Stimulated activated CD4-positive, alpha-beta T cell treated with anti-CD3 and anti-CD28 coated beads, Interleukin-4, amount 100 ng/mL, for 4 hours (primary cell): ENCODE measurements at places on chromosomes 6 and 20.

DNA sequence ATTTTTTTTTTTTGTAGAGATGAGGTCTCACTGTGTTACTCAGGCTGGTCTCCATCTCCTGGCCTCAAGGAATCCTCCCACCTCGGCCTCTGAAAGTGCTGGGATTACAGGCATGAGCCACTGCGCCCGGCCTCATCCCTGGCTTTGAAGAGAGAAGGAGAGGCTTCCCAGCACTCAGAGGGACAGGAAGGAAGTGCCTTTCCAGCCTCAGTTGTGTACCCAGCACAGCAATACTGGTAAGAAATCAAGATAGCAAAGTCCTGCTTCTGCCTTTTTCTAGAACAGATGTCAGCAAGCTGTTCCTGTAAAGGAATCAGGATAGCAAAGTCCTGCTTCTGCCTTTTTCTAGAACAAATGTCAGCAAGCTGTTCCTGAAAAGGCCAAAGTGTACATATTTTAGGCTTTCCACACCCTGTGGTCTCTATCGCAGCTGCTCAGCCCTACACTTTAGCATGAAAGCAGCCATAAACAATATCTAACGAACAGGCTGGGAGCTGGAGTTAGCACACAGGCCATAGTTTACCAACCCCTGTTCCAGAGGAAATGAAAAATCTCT is 6.3 kb upstream of the PLTP start:
- DNase-seq: no peak

DNA sequence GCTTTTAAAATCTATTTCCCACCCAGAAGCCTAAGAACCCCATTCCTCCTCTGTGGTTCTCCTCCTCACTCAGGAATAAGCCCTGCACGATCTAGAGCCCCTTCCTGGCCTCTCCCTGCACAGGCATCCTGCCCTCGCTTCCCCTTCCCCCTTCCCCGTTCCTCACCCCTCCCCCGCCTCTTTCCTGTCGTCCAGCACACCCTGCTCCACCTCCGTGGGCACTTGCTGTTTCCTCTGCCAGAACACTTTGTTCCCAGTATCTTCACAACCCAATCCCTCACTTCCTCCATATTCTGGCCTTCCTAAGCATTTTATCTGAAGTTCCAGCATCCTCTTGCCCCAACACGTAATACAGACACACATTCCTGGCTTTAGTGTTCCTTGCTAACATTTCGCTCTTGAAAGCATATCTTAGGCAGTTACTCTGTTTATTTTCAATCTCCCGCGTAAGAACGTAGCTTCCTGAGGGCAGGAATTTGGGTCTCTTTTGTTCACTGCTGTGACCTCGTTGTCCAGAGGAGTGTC is 20.2 kb upstream of the SLC22A2 start:
- no peak for DNase-seq

DNA sequence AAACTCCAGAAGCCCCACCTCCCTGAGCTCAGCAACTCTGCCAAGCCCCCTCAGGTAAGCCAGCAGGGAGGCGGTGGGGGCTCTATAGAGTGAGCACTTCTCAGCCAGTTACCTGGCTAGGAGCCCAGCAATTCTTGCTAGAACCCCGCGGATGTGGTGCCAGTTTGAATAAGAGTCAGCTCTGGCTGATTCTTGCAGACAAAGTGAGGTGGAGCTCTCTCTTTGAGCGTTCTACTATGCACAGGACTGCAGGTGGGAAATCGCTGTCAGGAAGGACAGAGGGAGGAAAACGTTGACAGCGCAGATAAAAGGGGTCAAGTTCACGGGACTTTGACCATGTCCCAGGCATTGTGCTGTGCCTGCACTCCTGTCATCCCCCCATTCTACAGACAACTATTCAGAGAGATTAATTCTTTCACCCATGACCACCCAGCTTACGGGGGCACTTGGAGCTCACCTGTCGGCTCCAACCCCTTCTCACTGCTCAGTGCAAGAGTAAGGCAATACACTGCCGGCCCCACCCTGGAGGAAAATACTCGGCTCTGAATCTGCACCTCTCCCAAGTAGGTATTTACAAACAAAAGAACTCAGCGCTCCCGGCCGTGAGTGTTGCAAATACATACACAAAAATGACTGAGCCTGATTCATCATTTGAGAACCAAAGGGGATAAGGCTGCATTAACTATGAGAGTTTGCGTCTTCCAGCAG is 92.9 kb downstream of the ANKRD60 start:
- no peak for DNase-seq

GRCh38 chr6:161414180-161414579 is 140.3 kb upstream of the AGPAT4 start:
- DNase-seq: no peak

DNA sequence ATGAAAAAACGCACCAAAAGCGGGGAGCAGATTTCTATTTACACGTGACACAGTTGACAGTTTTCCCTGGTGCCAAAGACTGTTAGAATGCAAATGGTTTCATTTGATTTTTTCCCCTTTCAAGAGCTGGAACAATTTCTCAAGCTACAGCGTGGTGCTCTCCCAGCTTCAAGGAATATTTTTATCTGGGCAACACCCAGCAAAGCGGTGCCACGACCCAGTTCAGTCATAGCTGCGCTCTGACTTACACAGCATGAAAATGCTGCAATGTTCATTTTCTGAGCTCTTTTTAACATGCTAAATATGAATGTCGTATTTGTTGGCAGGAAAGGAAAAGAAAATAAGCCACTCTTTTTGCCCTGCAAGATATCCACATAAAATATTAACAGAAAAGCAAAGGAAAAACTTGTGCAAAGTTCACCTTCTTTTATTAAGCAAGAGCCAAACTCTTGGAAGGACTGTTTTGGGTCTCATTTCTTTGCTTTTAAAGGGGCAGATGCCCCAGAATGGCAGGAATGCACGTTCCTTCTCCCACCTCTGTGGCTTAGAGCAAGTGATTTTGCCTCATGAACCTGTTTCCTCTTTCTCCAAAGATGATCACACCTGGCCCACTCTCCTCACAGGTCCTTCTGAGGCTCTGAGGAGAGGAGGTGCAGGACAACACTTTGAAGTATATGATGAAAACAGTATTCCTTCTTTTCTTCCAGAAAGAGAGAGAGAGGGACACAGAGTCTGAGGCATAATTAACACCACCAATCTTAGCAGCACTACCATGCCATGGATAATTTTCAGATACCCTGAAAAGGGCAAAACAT is 47.0 kb downstream of the TTI1 start:
- no peak for DNase-seq

- DNase-seq: no peak
These were observed 1167.8 kb upstream of the MAP3K7 start for GRCh38 chr6:91754691-91755090.

DNA sequence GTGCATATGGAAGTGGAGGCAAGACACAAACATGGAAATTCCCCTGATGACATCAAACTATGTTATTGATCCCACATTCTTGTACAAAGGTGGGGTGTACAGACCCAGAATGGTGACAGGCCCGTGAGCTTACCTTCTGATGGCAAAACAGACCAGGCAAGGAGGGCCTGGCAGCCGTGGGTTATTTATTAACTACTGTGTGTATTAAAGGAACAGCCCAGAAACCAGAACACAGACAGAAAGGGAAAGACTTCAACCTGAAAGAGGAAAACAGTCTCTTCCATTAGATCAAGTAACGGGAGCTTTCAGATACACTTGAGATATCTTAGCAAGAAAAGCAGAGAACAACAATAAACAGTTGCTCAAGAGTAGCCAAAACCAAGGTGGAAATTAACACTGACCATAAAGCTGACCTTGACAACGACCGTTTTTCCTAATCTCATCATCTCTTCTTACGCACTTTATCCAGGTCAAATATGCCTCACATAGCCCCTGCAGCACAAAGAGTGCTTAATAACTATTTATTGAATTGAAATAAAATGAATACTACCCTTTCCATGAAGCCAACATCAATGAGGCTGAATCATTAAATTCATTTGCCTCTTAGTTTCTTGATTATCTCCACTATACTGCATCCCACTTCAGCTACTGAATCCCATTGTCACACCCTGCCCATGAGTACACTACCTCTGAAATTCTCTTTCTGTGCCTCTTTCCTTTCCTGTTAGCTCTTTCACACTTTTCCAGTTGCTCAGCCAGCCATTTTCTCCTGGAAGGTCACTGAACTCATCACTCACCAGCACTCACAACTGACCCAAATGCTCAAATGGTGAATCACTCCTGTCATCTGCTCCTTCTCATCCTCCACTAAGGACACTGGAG is 67.4 kb downstream of the MOXD1 start:
- no peak for DNase-seq

GRCh38 chr20:3894796-3895195 is 5.6 kb downstream of the PANK2 start:
- no peak for DNase-seq

- DNase-seq: no peak
These were observed 39.0 kb upstream of the CD93 start for GRCh38 chr20:23125159-23125558.

GRCh38 chr6:16749516-16750485 is 11.5 kb downstream of the ATXN1 start:
- DNase-seq: no peak

DNA sequence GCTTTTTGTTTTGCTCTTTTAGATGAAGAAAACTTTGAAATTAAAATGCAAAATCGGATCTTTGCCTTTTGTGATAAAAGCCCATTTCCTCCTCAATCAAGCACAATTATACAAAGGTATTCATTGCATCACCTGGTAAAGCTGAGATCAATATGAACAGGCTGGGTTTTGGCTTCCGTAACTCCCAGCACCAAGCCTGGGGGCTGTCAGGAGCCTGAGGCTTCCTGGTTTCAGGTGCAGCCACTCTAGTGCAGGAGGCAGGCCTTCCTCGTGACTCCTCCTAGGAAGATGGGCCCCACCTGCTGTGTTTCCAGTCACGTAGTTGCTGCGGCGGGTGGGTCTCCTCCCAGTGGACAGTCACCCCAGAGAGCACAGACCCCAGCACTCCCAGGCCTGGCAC is 54.0 kb downstream of the EDN3 start:
- no peak for DNase-seq

DNA sequence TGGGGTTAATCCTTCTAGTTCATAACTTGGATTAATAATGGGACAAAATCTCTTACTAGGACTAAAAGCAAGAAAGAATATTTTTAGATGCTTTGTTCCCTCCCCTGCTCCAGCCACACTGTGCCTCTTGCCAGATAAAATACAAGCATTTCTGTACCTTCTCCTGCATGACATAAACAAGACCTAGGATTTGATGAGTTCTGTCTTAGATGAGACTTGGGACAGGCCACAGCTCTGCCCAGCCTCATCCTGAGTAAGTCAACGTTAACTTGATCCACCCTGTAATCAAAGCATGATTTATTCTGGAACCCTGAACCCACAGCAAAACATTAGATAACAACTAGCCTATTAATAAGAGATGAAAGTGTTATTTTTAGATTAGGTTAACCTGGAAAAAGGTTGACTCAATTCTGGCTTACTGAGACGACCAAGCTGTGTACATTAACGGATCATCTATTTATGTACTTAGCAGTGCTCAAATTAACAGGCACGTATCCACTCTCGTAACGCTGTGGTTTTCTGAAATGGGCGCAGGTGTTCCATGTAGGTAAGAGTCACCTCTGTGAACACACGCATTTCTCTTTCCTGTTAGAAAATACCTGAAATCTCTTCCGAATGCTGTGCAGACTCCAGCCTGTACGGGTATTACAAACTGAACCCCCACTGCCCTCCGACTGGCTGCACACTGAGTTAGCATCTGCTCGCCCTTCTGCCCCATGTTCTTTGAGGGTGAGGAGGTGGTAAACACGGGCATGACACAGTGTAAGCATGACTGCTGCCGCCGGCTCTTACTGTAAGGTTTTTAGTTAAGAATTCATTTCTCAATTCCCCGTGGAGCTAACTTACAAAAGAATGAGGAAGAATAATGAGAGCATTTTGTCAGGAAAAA is 132.1 kb upstream of the FOXQ1 start:
- DNase-seq: no peak

DNA sequence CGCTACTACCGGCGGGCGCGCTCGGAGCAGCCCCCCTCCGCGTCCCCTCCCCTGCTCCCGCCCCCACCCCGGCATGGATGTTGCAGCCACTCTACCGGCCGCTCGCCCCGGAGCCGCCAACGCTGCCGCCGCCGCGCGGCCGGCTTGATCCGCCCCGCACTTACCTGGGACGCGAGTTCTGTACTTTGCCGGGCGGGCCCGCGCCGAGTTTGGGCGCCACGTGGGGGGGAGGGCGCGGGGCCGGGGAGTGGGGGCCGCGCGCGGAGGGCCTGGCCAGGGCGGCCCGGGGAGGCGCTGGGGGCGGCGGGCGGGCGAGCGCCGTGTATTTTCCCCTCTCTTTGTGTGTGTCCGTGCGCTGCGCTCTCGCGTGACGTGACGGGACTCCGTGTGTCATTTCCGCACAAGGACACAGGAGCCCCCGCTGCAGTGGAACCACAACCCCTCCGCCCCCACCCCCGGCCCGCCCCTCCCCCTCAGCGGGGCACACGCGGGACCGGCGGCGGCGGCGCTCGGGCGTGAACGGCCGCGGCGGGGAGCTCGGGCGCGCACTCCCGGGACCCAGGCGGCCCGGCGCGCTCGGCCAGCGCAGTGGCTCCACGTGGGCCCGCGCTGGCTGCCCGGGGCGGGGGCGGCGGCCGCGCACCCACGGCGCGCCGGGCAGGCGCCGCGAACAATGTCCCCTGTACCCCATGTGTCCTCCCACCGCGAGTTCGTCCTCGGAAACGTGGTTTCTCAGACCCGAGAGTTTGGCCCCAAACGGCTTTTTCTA is at the start of gene BEND3:
Gene BEND3, minus strand, starts transcription at position 590 of the 769 bp plus-strand sequence. CDS start 16,230 bp downstream, outside the sequence.
- DNase-seq: peak; percentile 43

GRCh38 chr6:158798311-158798710 is 20.9 kb downstream of the EZR start:
- no peak for DNase-seq

GRCh38 chr20:22394583-22394982 is 189.8 kb downstream of the FOXA2 start:
- no peak for DNase-seq

DNA sequence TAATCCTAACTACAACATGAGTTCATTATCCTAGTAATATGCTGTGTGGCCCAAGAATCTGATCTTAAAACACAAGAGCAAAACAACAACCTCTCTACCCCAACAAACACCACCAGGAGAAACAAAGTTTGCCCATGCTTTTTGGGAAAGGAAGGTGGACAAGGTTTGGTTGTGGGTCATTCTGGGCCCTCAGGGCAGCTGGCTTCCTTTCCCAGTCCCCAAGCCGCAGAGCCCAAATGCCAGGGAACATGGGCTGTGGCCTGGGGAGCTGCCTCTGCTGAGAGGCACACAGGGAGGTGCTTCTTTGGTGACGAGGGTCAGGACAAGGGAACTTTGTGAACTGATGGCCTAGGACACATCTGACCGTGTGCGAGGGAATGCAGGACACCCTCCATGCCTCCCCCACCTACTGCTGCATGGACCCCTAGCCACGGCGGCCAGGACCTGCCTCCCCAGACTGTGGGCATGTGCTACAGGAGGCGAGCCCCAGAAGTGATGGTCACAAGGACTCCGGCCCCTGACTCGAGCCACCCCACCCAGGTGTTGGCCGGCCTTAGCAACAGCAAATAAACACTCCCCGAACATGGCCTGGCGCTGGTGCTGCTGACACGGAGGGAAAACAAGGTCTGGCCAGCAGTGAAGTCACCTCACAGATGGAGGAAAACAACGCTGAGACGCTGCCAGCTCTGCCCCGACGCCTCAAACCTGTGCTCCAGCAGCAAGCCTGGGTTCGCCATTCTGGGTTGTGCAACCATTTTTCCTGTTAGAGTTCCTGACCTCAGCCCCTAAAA is 55.6 kb downstream of the RRBP1 start:
- no peak for DNase-seq
